ENCODE measurements at places on chromosomes 2 and 18. TPM values are rescaled to one million over a fixed set of nuclear protein-coding genes. Genes with fewer than 3 reads are reported as not detected.

DNA sequence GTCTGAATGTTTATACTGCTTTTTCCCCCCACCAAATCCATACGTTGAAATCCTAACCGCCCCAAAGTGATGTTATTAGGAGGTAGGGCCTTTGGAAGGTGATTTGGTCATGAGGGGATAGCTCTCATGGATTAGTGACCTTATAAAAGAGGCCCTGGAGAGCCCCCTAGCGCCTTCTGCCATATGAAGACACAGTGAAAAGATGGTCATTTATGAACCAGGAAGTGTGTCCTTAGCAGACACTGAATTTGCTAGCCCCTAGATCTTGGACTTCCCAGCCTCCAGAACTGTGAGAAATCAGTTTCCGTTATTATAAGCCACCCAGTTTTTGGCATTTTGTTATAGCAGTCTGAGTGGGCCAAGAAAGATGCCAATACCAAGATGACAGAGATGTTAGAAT is 7.2 kb upstream of the TSN start:
- no peak for DNase-seq
- H3K27me3 ChIP-seq: no peaks in the 10 kb centered on the region

DNA sequence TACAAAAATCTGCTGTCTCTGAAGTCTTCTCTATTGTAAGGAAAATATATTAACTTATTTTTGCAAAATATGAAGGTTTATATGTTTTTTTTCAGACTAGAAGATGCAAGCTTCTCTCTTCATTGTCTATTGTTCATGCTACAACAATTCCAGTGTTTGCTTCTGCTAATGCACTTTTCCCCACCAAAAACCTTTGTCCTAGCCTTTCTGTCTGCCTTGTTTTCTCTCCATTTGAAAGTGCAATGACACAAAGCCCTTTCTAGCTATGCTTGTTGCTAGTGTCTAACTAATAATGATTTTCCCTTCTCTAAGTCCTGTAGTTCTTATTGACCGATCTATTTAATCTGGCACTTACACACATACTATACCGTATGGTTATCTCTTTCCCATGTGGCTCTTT is 369.5 kb upstream of the CELF4 start:
- H3K4me1 ChIP-seq: no peaks in the 10 kb centered on the region
- no peak overlapping the region for H3K27ac ChIP-seq
- H3K36me3 ChIP-seq: no peaks in the 10 kb centered on the region
- DNase-seq: no peak
- no peak overlapping the region for H3K4me3 ChIP-seq

GRCh38 chr2:63124850-63125249 is 74.2 kb downstream of the OTX1 start:
- H3K4me1 ChIP-seq: no peaks in the 10 kb centered on the region
- no peak overlapping the region for H3K4me3 ChIP-seq
- H3K27ac ChIP-seq: no peak overlapping the region
- no peaks in the 10 kb centered on the region for H3K36me3 ChIP-seq
- no peak for DNase-seq
- no peaks in the 10 kb centered on the region for H3K27me3 ChIP-seq

DNA sequence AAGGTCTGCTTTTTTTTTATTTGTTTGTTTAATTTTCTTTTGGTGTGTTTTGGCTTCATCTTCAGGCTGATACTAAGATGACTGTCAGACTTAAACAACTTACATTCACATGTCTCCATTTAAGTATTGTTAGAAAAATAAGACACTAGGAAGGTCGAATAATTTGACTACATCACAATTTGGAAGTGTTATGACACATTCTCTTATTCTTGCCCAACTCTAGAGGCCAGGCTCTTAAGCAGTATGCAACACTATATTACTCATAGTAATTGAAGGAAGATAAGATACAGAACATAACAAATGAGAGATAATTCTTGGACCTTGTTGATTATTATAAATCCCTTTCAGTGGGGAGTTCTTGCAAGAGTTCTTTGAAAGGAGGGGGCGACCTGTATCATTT is 295.3 kb upstream of the COL3A1 start:
- no peak for DNase-seq
- H3K4me3 ChIP-seq: no peak overlapping the region
- H3K27me3 ChIP-seq: no peaks in the 10 kb centered on the region
- no peak overlapping the region for H3K27ac ChIP-seq
- no peaks in the 10 kb centered on the region for H3K4me1 ChIP-seq

DNA sequence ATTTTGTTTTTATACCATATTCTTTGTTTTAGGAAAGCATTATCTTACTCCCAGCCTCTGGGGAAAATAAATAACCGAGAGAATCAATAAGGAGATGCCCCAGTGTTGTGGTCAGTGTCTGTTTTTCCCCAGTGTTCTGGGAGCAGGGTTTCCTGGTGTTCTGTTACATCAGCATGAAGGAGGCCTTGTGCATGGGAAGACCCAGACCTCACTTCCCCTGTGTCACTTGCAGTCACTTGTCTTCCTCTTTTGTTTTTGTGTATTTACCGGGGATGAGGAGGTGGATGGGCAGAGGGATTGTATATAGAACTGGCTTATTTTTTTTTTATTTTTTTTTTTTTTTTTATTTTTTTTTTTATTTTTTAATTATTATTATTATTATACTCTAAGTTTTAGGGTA is 45.0 kb upstream of the MGAT5 start:
- DNase-seq: no peak
- H3K27ac ChIP-seq: no peak overlapping the region
- H3K4me3 ChIP-seq: no peak overlapping the region

GRCh38 chr2:150644298-150645067 is 157.0 kb upstream of the RND3 start:
- H3K4me3 ChIP-seq: no peak overlapping the region
- H3K27me3 ChIP-seq: no peaks in the 10 kb centered on the region
- H3K4me1 ChIP-seq: no peaks in the 10 kb centered on the region
- no peak overlapping the region for H3K27ac ChIP-seq
- no peak for DNase-seq

DNA sequence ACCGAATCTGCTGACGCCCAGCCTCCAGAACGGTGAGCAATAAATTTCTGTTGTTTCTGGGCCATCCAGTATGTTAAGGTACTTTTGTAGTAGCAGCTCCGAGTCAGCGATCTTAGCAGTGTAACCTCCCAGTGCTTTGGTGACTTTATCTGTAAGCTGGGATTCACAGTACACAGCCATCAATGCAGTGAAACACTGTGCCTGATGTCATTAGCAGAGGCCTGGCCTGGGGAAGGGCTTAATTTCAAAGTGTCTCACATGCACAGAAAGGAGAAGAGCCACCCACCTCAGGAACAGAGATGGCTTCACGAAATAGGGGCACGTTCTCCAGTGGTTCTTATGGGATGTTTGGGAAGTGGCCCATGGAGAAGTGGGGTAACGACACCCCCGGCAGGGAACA is 281.2 kb downstream of the PHLPP1 start:
- H3K4me1 ChIP-seq: no peaks in the 10 kb centered on the region
- H3K4me3 ChIP-seq: no peak overlapping the region
- H3K27me3 ChIP-seq: no peaks in the 10 kb centered on the region
- H3K36me3 ChIP-seq: no peaks in the 10 kb centered on the region
- no peak for DNase-seq

DNA sequence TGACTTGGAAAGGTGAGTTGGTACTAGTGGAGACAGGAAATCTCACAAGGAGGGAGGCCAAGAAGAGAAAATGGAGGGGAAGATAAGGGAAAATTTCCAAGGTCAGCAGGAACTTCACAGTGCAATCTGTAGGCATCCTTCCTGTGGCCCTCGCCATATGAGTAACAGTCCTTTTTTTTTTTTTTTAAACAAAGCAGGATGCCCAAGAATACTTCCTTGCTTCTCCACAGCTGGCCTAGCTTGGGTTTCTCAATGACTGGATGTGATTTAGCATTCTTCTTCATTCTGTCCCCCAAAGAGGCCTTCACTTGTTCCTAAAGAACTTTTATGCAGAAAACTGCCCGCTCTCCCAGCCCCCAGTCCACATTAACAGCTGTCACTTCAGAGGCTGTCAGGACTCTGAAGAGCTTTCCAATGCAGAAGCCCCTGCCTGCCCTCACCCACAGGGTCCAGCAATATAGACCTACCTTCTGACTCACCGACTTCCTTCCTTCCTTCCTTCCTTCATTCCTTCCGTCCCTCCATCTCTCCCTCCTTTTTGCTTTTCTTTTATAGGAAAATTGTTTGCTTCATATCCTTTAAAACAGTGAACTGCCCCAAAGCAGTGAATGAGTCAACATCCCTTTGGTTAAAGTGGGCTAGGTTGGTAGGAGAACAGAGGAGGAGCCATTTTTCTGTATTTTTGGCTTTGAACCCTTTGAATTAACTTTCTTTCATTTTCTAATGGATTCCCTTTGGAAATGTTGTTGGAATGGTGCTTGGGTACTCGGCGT is 172.0 kb downstream of the MGAT5 start:
- peaks cover 10% of the 10 kb centered on the region for H3K36me3 ChIP-seq
- H3K27ac ChIP-seq: no peak overlapping the region
- no peaks in the 10 kb centered on the region for H3K27me3 ChIP-seq

- no peak for DNase-seq
- no peaks in the 10 kb centered on the region for H3K36me3 ChIP-seq
- H3K4me3 ChIP-seq: no peak overlapping the region
- H3K27ac ChIP-seq: no peak overlapping the region
These were observed 73.3 kb upstream of the L3MBTL4 start for GRCh38 chr18:6487968-6488367.

- no peak overlapping the region for H3K4me3 ChIP-seq
- H3K36me3 ChIP-seq: peaks cover 11% of the 10 kb centered on the region
- H3K27ac ChIP-seq: no peak overlapping the region
- no peak for DNase-seq
These were observed 47.5 kb downstream of the ZNF638 start for GRCh38 chr2:71379086-71379485.

GRCh38 chr2:235521844-235522243 is 28.0 kb downstream of the AGAP1 start:
- no peak overlapping the region for H3K4me3 ChIP-seq
- no peaks in the 10 kb centered on the region for H3K4me1 ChIP-seq
- no peaks in the 10 kb centered on the region for H3K36me3 ChIP-seq
- DNase-seq: no peak
- no peak overlapping the region for H3K27ac ChIP-seq

- no peak overlapping the region for H3K4me3 ChIP-seq
- H3K27me3 ChIP-seq: no peaks in the 10 kb centered on the region
- no peaks in the 10 kb centered on the region for H3K4me1 ChIP-seq
- DNase-seq: no peak
- peaks cover 13% of the 10 kb centered on the region for H3K36me3 ChIP-seq
These were observed 32.1 kb downstream of the HK2 start for GRCh38 chr2:74865770-74866674.

DNA sequence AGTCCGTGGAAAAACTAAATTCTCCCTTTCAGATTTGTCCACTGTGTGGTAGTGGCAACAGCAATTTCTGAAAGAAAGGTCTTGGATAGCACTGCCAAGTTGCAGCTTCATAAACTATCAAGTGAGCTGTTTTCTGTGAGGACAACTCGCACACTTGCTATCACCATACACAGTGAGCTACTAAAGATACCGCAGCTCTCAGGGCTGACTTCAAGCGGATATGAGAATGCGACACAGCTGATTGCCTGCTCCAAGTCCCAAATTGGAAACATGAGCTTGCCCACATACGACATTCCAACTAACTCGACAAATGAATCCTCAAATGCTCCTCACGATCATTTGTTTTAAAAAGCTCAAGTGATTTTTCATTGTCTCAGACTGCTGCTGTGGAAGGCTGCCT is 46.2 kb downstream of the E2F6 start:
- no peak overlapping the region for H3K4me3 ChIP-seq
- H3K27ac ChIP-seq: no peak overlapping the region
- no peaks in the 10 kb centered on the region for H3K4me1 ChIP-seq
- no peaks in the 10 kb centered on the region for H3K27me3 ChIP-seq
- DNase-seq: no peak

DNA sequence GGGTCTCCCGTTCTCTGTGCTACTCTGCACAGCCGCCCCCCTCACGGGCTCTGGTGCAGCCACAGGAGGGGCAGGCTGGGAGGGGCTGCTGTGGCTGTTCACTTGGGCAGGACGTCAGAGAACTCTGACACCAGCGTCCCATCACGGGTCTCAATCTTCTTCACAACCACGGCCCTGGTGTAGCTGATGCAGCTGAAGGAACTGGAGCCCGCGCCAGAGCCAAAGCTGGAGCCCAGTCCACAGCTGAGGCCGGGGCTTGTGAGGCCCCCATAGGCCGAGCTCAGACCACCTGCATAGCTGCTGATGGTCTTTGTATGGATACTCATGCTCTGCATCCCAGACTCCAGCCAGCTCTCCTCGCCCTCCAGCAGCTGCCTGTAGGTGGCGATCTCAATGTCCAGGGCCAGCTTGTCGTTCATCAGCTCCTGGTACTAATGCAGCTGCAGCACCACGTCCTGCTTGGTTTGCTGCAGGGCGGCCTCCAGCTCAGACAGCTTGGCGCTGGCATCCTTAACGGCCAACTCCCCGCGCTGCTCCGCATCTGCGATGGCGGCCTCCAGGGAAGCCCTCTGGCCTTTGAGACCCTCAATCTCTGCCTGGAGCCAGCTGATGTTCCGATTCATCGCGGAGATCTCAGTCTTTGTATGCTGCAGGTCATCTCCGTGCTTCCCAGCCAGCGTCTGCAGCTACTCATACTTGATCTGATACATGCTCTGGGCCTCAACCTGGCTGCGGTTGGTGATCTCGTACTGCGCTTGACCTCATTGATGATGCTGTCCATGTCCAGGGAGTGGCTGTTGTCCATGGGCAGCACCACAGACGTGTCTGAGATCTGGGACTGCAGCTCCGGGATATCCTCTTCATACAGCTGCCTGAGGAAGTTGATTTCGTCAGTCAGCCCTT is 7.4 kb upstream of the DUSP19 start:
- H3K4me3 ChIP-seq: no peak overlapping the region
- H3K36me3 ChIP-seq: no peaks in the 10 kb centered on the region
- no peaks in the 10 kb centered on the region for H3K4me1 ChIP-seq
- DNase-seq: no peak
- H3K27me3 ChIP-seq: no peaks in the 10 kb centered on the region

DNA sequence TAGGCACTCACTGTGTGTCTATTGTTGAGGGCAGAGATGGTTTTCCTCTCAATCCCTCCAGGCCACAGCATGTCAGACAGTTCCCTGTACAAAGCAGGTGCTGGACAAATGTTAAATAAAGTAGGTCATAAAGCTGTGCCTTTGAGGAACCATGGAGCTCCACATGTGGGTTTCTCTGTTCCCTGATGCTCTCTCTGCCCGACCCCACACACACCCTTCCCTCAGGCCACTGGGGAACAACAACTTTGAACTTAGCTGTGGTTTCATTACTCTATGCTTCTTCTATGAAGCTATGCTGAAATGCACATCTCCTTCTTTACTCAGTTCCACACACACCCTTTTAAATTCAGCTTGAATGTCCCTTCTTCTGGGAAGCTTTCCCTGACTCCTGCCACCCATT is 415.3 kb downstream of the HRH4 start:
- H3K4me3 ChIP-seq: no peak overlapping the region
- no peak overlapping the region for H3K27ac ChIP-seq
- H3K36me3 ChIP-seq: no peaks in the 10 kb centered on the region
- H3K4me1 ChIP-seq: no peaks in the 10 kb centered on the region

The LBX2 gene
- 0.65 TPM for total RNA-seq

The ZSWIM2 gene
- not detected for total RNA-seq

The APCDD1 gene
- not detected for total RNA-seq

The PDE11A gene
- not detected for total RNA-seq

The SERPINB5 gene
- not detected for total RNA-seq

The NT5DC4 gene
- not detected for total RNA-seq

The TSGA10 gene
- 31.0 TPM for total RNA-seq
